ENCODE measurements at places on chromosomes 12 and 14.

- no peak for DNase-seq
Observed at GRCh38 chr12:43501703-43502102, 50.3 kb downstream of the ADAMTS20 start.

DNA sequence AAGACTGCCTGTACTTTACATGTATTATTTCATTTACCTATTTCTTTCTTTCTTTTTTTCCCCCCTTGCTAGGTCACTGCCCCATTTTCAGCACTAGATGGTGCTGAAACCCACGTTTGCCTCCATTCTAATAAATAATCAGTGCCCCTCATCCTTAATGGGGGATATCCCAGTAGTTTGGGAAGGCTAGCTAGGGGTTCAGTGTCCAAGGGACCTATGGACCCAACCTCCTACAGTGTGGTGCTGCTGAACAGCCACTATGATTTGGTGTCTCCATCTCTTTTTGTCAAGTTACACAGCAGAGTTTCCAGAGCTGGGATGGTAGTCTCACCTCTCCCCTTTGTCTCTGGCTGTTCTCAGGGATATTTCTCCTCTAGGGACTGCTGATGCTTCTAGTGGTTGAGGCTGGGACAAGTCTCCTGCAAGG is 6.5 kb upstream of the HCFC2 start:
- DNase-seq: no peak

DNA sequence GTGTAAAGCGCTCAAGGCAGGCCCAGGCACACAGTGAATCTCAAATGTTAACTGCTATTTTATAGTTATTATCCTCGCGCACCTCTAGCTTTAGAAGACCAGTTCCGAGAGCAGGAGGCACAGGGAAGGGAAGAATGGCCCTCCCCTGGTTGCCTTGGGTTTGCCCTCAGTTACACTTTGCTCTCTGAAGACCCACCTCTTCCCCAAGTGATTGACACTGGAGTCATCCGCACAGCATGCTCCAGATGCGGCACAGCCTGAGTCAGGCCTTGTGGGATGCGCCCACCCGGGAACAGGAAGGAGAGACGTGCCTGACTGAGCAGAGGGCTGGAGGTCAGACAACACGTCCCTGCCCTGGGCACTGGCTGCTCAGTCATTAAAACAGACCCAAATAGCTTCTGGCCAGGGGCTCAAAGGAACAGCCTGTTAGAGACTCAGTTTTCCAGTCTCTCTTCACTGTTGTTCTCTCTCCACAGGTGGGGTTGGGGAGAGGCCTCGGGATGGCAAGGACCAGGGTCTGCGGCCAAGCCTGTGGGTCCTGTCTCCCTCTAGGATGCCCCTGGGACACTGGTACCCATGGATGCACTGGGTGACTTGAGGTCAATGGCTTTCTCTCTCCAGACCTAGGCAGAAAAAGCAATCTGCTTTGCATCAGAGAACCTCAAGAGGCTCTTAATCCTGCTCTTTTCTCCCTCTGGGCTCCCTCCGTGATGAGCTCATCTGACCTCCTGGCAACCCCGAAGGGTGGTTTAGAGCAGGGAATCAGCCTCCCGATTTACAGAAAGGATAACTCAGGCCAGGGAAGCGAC is 13.6 kb upstream of the MLXIP start:
- no peak for DNase-seq

GRCh38 chr14:52327374-52328226 is 13.5 kb downstream of the PTGER2 start:
- DNase-seq: no peak

DNA sequence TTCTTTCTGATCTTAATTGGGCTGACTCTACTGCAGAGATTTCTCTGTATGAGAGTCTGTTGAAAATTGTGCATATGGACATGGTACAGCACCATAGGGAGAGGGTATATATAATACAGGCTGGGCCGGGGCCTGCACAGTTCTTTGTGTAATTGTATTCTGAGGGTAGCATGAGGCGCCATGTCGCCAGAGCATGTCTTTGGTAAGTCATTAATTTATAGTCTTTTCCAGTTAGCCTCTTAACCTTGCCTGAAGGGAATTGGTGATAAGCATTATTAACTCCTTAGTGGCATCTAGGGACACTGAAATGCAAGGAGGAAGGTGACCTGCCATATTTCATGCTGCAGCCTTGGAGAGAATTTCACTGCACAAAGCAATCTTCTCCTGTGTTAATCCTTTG is 569.9 kb downstream of the TMTC2 start:
- no peak for DNase-seq

DNA sequence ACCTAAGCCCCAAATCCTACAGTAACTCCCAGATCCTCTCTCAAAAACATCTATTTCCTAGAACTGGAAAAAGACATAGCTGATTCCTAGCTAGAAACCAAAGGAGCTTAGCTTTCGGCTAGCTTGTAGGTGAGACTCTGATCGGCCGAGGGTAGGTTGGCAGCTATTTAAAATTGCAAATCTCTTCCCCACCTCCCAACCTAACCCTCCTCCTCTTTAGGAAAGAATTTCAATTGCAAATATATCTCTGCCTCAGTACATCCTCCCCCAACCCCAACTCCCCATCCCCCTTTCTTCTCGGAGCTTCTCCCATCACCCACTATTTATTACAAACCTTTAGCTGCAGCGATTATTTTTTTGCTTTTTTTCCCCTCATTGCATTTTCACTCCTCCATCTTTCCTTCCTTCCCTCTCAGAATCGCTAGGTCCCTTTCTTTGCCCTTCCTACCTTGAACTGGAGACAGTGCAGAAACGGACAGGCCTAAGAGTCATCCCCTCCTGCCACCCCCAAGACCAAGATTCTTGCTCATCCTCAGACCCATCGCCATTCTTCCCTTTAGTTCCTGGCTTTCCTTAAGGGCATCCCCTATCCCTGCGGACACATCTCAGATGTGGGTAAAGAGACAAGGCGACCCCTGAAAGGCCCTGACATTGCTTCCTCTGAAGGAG is 13.4 kb downstream of the ZFHX2 start:
- DNase-seq: no peak

DNA sequence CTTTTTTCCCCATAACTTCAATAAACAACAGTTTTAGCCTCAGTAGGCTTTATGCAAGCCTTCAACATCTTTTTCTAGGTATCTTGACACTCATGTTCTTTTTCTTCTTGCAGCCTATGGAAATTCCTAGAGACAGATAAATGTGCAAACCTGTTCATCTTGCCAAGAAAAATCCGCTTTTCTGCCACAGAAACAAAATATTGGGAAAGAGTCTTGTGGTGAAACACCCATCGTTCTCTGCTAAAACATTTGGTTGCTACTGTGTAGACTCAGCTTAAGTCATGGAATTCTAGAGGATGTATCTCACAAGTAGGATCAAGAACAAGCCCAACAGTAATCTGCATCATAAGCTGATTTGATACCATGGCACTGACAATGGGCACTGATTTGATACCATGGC is 295.9 kb downstream of the ZFP36L1 start:
- DNase-seq: no peak

DNA sequence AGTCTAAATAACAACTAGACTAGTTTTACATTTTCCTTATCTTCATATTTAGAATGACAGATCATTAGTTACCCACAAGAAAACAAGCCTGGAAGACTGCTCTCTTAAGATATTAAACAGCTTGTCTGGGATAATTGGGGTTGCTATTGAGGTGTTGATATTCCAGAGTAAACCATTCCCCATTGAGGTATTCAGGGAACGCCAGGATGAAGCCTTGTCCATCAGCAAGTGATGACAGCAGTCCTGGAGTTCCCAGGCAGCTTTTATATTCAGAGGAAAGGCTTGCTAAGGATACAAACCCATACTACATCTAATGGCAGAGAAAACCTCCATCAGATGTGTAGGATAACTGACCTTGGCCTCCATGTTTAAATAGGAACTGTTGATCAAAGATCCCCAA is 168.4 kb downstream of the MSRB3 start:
- DNase-seq: no peak
